ENCODE measurements at places on chromosomes 5 and 9.

- DNase-seq = no peak
Measured at GRCh38 chr5:157555037-157555640, 20.4 kb downstream of the ADAM19 start.

DNA sequence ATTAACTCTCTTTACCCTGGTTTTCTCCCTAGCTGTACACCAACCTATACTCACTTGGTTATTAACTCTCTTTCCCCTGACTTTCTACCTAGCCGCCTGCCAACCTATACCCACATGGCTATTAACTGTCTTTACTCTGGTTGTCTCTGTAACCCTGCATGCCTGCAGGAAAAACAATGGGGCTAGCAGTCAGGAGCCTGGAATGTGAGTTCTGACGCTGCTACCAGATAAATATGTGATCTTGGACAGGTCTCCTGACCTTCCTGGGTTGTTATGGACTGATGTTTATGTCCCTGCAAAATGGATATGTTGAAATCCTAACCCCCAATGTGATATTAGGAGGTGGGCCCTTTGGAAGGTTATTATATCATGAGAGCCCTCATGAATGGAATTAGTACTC is 119.2 kb downstream of the SMARCA2 start:
- DNase-seq = no peak

DNA sequence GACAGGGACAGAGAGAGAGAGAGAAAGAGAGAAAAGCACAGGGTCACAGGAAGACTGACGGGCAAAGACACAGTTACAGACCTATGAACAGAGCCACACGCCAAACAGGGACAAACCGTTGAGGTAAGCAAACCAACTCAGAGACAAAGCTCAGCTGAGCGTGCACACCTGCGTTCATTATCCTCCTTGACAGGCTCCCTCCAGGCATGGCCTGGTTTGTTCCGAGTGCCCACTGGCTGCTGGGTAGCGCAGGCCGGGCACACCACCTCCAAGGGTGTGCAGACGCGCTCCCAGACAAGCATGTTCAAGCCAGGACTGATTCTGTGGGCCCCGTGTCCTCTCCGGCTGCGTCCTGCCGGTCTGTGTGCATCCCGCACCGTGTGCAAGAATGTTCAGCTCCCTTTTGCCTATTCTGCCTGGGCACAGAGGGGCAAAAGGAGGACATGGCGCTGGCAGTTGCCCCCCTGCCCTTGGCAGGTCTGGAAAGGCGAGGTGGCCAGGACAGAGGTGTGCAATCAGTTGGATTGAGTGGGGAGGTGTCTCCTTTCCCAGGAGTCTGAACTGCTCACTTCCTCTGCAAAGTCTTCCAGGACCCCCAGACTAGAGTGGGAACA is 467 bp upstream of the SMIM32 start:
- no peak for DNase-seq

GRCh38 chr5:10632110-10632761 is 68.4 kb downstream of the ANKRD33B start:
- DNase-seq = no peak

- DNase-seq = no peak
Measured at GRCh38 chr5:36305571-36306326, 4.0 kb upstream of the RANBP3L start.

GRCh38 chr5:66702426-66702825 is 106.2 kb downstream of the MAST4 start:
- DNase-seq = no peak

DNA sequence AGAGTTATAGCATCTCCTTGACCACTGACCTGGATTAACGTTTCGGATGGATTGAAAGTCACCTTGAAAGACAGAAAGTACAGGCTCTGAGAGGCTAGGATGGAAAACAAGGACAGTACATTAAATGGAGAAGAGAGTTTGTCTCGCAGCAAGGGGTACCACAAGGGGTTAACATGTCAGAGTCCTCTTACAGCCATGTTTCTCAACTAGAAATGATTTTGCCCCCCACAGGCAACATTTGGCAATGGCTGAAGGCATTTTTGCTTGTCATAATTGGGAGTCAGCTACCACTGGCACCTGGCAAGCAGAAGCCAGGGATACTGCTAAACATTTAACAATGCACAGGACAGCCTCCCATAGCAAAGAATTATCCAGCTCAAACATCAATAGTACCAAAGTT is 90.8 kb upstream of the EQTN start:
- DNase-seq = no peak

DNA sequence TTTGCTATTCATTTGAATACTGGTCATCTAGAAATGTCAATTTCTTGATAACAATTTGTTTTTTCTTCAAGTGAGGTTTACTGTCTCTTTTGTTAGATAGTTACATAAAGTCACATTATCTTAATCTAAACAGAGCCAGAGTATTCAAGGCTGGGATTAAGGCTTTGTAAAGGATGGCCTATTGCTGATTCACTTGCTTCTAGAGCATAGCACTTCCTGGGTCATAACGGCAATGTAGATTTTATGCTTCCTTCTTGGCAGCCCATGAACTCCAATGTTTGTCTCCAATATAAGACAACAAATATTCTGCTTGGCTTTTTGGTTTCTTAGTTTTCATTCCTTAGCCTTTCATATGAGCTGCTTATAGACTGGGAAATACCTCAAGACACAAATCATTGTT is 2007.9 kb upstream of the CDH6 start:
- DNase-seq = no peak

- DNase-seq = no peak
Measured at GRCh38 chr9:122124048-122124447, 30.9 kb upstream of the TTLL11 start.

DNA sequence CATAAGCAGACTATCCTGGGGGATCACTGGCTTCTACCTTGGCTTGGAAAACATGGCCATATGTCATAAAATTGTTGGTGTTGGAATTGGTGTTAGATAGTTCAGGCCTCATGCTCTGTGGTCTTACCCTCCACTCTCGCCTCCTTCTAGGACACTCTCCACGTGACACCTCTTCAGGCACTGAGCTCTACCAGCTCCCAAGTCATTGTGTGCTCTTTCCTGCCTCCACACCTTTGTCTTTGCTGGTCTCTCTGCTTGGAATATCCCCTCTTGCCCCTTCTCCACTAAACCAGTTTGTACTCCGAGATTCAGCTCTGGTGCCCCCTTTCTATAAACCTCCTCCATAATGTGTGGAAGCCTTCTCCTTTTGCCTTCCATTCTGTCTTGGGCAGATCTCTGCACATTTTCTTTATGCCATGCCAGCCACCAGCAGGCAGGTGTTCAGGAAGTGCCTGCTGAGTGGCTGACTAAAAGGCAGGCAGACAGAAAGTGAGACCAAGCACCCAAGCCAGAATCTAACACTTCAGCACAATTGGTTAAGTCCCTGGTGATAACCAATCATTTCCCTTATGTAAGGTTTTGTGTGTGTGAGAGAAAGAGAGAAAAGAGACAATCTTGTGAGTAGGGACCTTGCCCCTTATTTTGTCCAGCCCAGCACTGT is 37.7 kb downstream of the SAR1B start:
- no peak for DNase-seq

- DNase-seq = no peak
Measured at GRCh38 chr9:38298503-38298902, 94.0 kb upstream of the ALDH1B1 start.

- no peak for DNase-seq
Measured at GRCh38 chr5:43119771-43120170, 943 bp upstream of the ZNF131 start.

GRCh38 chr9:25691786-25692185 is 13.5 kb upstream of the TUSC1 start:
- DNase-seq = no peak

GRCh38 chr5:177429248-177430040 is 3.0 kb downstream of the GRK6 start:
- peak; percentile 61 for DNase-seq

DNA sequence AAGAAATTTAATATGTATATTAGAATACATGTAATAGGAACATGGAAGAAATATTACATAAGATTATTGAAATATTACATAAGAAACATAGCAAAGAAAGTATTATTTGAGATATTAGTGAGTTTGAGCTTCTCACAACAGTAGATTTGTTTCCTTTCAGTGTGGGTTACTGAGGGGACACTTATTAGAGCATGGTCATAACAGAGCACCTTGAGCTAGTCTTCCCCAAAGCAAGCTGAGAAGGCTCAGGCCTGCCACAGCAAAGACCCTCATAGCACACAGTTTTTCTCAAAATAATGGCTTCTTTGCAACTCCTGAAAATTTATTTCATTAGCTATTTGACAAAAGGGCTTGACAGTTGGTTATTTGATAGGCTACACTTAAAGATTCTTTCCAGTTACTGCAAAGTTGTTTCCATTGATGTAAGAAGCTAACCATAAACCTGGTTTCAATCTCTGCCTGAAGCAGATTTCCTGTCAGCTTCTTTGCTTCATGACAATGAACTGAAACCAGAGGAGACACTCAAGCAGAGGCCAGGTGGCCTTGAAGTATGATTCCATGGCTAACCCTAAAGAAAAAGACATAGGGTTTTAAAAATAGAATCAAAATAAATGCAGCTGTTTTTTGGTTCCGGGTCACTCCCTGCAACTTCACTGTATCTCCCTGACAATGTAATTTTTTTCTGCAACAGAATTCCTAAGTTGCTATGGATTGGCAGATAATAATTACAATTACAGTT is 68.6 kb downstream of the ERMP1 start:
- DNase-seq = no peak

DNA sequence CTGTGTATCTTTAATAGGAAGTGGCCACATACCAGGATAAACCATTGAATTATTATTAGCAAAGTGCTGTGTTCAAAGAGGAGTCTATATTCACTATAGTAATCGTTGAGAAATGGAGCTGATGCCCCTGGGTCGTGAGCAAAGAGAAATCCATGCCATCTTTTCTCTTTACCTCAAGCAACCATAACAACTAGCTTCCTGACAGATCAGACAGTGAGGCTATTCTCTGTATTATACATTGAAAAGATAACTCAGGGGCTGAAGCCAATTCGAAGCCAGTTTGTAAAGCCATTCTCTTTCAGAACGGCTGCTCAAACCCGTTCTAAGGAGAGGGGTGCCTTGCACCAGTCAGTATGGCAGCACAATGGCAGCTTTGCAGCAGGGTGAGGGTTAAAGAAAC is 680.6 kb downstream of the SEMA5A start:
- DNase-seq = no peak

GRCh38 chr5:52846182-52846842 is 58.6 kb downstream of the ITGA1 start:
- DNase-seq = no peak

GRCh38 chr5:150034662-150035061 is 34.1 kb downstream of the HMGXB3 start:
- DNase-seq = no peak

DNA sequence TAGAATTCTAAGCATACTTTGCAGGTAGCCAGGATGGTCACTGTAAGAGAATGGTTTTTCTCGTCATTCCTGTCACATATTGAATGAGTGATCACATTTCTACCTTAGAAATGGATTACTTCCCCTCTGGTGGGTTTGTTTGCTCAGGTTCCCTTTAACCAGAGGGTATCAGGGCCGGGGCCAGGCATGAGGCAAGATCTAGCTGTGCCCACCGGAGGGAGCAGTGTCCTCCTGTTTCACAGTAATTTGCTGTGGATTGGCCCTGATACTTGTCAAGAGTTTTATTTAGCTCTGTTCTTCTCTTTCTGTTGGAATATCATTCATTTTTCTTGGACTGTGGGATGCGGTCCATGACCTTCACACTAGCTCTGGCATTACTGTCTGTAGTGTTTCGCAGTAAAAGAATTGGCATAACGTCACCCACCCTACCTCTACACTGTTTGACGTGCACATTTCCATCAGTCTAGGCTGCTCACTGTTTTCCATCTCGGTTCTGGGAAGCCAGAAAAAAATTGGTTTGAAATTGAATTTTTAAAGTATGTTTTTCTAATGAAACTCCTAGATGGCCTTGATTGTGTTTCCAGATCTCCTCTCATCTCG is 42.4 kb upstream of the ZBED3 start:
- DNase-seq = no peak

DNA sequence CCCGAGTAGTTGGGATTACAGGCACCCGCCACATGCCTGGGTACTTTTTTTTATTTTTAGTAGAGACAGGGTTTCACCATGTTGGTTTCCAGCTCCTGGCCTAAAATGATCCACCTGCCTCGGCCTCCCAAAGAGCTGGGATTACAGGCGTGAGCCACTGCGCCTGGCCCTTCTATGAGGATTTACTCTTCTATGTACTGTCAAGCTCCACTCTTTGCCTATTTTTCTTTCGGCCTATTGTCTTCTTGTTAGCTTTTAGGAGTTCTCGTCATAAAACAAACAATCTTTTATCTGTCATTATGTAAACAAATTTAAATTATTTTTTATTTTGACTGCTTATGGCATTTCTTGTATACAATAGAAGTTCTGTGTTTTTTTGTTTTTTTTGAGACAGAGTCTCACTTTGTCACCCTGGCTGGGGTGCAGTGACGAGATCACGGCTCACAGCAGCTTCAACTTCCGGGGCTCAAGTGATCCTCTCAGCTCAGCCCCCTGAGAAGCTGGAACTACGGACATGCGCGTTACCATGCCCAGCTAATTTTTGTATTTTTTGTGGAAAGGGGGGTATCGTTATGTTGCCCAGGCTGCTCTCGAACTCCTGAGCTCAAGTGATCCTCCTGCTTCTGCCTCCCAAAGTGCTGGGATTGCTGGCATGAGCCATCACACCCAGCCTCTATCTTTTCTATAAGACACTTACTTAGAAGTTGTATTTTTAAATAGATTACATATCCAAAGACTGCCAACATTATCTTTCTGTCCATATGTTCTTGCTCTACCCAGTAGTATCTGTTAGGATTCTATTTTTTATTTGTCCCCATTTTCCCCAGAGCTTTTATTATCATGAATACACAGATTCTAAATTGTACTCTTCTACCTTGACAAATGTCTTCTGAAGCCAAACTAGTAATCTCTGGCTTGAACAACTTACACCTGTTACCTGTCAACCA is 29.2 kb downstream of the CSNK1A1 start:
- no peak for DNase-seq

DNA sequence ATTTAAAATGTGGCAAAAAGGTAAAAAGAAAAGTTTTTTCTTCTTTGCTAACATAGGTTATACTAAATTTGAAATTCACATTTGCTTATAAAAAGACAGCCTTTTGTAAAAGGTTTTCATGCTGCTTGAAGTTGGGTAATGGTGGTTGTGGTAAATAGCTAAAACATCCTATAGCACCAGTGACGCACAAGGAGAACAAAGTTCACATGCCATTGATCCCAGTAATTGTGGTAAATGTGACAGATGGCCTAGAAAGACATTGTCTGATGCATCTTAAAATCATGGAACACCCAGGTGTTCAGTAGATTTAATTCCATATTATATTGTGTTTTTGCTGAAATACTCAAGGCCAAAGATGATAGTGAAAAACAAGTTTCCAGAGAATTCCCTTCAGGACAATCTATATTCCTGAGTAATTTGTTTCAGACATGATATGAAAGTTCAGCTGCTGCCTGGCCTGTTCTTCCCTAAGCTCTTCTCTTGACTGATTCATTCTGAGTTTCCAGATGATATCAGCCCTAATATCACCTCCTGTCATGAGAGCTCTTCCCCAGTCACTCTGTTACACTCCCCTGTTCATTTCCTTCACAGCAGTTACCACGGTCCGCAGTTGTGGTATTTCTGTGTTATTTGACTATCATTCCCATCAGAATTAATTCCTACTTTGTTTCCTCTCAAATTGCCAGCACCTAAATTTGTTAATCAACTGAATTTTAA is 4.6 kb upstream of the FBXL17 start:
- no peak for DNase-seq

GRCh38 chr9:88460587-88461332 is 72.5 kb downstream of the SPIN1 start:
- DNase-seq = no peak

GRCh38 chr5:61881821-61882487 is 424.1 kb upstream of the KIF2A start:
- no peak for DNase-seq
